ENCODE measurements at places on chromosomes 7 and 10. TPM values are rescaled to one million over a fixed set of nuclear protein-coding genes. Genes with fewer than 3 reads are reported as not detected.

GRCh38 chr7:4631380-4632179, 50.5 kb upstream of the FOXK1 start:
- no peak for DNase-seq
- peaks cover 14% of the 10 kb centered on the region for H3K4me1 ChIP-seq
- H3K4me3 ChIP-seq, result peak overlapping the region; percentile 71
- H3K27ac ChIP-seq, result peak overlapping the region; percentile 83
- peaks cover 5% of the 10 kb centered on the region for H3K27me3 ChIP-seq

DNA sequence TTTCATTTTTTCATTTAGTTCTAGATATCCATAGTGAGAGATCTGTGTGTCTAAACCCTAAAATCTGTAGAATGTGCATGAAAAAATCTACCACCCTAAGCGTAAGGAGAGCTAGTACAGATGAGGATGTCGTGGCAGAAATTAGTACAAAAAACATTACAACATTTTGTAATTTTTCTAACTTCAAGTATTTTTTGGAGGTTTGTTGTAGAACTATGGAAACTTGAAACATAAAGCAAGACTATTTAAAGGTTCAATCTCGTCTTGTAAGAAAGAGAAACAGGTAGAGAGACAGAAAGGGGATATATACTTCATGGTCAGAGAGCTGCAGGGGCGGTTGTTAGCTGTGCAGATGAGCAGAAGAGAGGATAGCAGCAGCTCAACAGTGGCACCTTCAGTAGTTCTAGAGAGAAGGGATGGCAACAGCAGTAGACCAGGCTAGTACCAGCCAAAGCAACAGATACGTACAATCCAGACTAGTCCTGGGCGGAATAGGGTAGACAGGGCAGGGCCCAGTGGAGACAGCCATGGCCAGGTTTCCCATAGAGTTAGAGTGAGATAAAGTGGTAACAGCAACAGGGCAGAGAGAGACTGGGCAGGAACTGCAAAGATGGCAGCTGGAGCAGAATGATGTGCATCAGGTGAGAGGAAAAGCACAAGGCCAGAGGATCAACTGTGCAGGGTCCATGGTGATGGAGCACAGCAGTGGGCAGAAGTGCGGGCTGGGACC, 145.2 kb downstream of the FRMD4A start:
- H3K36me3 ChIP-seq, result peaks cover 2% of the 10 kb centered on the region
- H3K27me3 ChIP-seq, result peaks cover 3% of the 10 kb centered on the region
- peak overlapping the region; percentile 68 for H3K27ac ChIP-seq

PIK3CG gene
- total RNA-seq, result not detected

XRCC2 gene
- total RNA-seq, result 1.4 TPM

GRCh38 chr10:124032971-124033886, 60.2 kb downstream of the CHST15 start:
- peak overlapping the region; percentile 5 for H3K27ac ChIP-seq
- peaks cover 33% of the 10 kb centered on the region for H3K36me3 ChIP-seq
- no peaks in the 10 kb centered on the region for H3K27me3 ChIP-seq
- H3K4me3 ChIP-seq, result no peak overlapping the region

SPDYE2B gene
- not detected for total RNA-seq

All from osteocyte (in vitro differentiated cells).